ENCODE measurements at places on chromosomes 6 and 20.

DNA sequence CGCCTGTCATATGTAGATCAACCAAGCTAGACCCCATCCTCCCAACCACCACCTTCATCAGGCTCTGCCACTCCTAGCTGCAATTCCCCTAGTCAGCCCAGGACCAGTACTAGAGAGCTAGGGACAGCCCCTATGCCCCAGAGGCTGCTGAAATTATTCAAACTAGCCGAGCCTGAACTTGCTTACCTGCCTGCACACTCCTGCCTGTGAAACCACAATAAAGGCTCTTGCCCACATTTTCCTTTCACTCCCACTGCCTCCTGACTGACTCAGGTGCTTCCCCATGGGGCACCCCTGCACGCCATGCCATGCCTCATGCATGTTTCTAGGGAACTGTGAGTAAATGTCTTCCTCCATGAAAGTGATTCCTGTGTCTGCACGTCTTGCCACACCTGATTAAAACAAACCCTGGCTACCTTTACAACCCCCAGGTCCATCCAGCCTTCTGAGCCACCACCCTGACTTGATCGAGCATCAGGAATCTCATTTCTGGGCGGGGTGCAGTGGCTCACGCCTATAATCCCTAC lies 66.5 kb upstream of the IER3 start:
- no peak overlapping the region for H3K4me3 ChIP-seq
- no peaks in the 10 kb centered on the region for H3K36me3 ChIP-seq
- H3K4me1 ChIP-seq, result peaks cover 22% of the 10 kb centered on the region
- no peak overlapping the region for H3K27ac ChIP-seq
- DNase-seq, result no peak

GRCh38 chr6:2081155-2082138 lies 164.0 kb downstream of the GMDS start:
- no peak overlapping the region for H3K4me3 ChIP-seq
- H3K4me1 ChIP-seq, result no peaks in the 10 kb centered on the region
- H3K36me3 ChIP-seq, result no peaks in the 10 kb centered on the region

DNA sequence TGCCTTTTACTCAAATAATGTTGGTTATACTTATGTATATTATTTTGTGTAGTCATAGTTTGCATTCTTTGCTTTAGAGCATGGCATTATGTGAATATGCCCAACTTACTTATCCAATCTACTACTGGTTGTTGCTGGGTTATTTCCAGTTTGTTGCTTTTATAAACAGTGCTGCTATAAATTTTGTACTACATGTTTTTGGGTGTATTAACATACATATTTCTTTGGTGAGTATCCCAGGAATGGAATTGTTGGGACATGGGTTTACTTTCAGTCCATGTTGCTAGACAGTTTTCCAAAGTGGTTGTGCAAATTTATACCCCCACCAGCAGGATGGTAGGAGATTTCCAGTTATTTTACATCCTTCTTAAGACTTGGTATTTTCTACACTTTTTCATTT lies 157.1 kb upstream of the THEMIS start:
- no peak overlapping the region for H3K4me3 ChIP-seq
- no peaks in the 10 kb centered on the region for H3K27me3 ChIP-seq
- H3K27ac ChIP-seq, result no peak overlapping the region

DNA sequence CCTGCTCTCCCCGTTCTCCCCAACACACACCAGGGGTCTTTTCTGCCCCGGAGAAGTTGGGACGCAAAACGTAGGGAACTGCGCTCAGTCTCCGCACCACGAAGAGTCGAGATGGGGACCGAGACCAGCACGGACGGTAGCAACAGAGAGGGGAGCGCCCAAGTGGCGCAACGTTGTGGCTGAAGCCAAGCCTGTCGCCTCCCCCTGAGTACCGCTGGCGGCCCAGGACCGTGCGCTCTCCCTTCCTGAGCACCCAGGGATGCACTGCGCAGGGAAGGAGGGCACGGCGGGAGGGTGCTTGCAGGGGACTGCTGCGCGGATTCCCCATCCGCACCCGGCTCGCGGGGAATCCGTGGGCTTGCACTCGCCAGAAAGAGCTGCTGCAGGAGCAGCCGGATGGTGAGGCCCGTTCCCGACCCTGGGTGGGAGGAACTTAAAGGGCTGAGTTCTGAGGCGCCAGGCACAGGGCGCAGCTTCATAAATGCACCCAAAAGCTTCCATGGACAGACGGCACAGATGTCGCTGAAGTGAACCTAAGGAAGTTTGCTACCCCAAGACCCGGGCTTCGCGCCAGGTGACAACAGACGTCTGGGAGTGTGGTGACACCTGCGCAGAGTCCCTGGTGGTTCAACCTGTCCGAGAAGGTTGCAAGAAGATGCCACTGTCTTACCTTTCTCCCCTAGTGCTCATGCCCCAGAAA lies 178.7 kb downstream of the TBXT start:
- H3K36me3 ChIP-seq, result no peaks in the 10 kb centered on the region
- H3K27me3 ChIP-seq, result peaks cover 4% of the 10 kb centered on the region
- no peak for DNase-seq
- H3K4me1 ChIP-seq, result no peaks in the 10 kb centered on the region
- H3K4me3 ChIP-seq, result peak overlapping the region; percentile 43

- no peaks in the 10 kb centered on the region for H3K4me1 ChIP-seq
- H3K27ac ChIP-seq, result no peak overlapping the region
- H3K27me3 ChIP-seq, result no peaks in the 10 kb centered on the region
- H3K4me3 ChIP-seq, result no peak overlapping the region
Measured at GRCh38 chr6:5726976-5727718, 279.6 kb downstream of the NRN1 start.

DNA sequence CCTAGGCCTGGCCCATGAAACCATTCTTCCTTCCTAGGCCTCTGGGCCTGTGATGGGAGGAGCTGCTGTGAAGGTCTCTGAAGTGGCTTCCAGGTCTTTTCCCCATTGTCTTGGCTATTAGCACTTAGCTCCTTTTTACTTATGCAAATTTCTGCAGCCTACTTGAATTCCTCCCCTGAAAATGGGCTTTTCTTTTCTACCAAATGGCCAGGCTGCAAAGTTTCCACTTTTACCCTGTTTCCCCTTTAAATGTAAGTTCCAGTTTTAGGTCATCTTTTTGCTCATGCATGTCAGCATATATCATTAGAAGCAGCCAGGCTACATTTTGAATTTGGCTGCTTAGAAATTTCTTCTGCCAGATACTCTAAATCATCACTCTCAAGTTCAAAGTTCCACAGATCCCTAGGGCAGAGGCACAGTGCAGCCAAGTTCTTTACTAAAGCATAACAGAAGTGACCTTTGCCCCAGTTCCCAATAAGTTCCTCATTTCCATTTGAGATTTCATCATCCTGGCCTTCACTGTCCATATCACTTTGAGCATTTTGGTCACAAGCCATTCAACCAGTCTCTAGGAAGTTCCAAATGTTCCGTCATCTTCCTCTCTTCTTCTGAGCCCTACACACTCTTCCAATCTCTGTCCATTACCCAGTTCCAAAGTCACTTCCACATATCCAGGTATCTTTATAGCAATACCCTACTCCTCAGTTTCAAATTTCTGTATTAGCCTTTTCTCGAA lies 71.9 kb downstream of the TBC1D7 start:
- peaks cover 3% of the 10 kb centered on the region for H3K4me1 ChIP-seq
- no peak overlapping the region for H3K27ac ChIP-seq
- no peak overlapping the region for H3K4me3 ChIP-seq
- no peak for DNase-seq
- H3K36me3 ChIP-seq, result peaks cover 13% of the 10 kb centered on the region
- H3K27me3 ChIP-seq, result no peaks in the 10 kb centered on the region

- H3K27me3 ChIP-seq, result no peaks in the 10 kb centered on the region
- DNase-seq, result no peak
Measured at GRCh38 chr20:58492074-58492718, 23.0 kb downstream of the APCDD1L start.

DNA sequence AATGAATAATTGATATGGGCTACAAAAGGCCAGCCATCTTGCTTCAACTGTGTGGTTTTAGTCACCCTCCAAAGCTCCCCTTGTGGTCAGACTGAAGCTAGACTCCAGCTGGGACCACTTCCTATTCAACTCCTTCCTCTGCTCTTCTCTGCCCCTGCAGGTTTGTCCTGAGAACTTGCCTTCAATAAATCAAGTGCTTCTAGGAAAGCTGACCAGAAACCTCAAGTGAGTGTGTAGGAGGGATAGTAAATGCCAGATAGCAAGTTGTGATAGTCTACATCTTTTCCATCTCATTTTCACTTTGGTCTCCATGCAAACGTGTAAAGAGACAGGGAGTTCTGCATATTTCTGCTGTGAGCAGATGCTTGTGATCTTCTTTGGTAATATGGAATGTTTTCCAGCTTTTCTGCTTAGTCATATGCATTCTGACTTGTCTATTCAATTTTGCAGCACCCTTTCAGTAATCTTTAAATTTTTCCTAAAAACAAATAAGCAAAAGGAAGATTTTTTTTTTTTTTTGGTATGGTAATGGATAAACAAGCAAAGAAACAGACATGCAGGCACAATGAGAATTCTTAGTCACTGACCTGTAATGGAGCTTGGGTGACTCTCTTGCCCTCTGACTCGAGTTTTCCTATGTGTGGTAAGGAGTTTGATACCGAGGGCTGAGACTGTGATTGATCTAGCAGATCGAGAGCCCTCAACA lies 201.3 kb upstream of the BTBD3 start:
- H3K27ac ChIP-seq, result no peak overlapping the region
- H3K36me3 ChIP-seq, result no peaks in the 10 kb centered on the region
- no peaks in the 10 kb centered on the region for H3K4me1 ChIP-seq
- DNase-seq, result no peak
- no peak overlapping the region for H3K4me3 ChIP-seq

DNA sequence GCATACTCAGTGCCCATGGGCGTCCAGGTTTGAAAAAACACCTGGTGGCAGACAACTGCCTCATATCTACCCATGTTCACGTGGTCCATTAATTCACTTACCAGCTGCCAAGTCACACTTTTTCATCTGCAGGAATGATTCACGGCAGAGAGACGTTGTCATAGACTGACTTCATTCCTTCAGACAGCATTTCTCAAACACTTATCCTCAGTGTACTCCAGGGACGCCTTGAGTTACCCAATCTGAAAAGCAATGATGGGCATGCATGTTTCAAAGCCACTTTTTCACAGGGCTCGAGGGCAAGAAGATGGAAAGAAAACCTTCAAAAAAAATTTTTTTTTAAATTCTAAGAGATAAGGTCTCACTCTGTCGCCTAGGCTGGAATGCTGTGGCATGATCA lies 6.0 kb downstream of the MMP24OS start:
- H3K27ac ChIP-seq, result no peak overlapping the region
- DNase-seq, result no peak
- peaks cover 23% of the 10 kb centered on the region for H3K36me3 ChIP-seq
- H3K27me3 ChIP-seq, result no peaks in the 10 kb centered on the region
- no peak overlapping the region for H3K4me3 ChIP-seq

Measured in thoracic aorta (tissue), 2 donors.